ENCODE measurements at places on chromosomes 16 and 17.

GRCh38 chr16:21163576-21163975, 5.1 kb downstream of the LDAF1 start:
- no peak for DNase-seq

GRCh38 chr16:73730481-73731090, 566.0 kb upstream of the PSMD7 start:
- DNase-seq: no peak

DNA sequence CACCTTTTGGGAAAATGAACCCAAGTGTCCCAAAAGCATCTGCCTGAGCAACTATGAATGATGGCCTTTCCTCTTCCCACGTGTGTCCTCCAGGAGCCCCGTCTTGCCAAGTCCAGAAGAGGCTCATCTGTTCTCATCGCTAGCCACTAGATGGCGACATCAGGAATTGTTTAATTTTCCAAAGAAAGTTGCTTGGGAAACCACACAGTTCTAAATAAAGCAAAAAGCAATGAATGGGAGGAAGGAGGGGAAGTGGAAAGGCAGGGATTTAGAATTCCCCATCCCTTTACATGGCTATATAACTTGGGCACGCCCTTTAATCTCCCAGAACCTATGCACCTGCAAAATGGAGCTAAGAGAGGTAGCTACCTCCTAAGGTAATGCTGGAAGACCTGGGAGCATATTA, 9.0 kb upstream of the CDH5 start:
- peak; percentile 34 for DNase-seq

DNA sequence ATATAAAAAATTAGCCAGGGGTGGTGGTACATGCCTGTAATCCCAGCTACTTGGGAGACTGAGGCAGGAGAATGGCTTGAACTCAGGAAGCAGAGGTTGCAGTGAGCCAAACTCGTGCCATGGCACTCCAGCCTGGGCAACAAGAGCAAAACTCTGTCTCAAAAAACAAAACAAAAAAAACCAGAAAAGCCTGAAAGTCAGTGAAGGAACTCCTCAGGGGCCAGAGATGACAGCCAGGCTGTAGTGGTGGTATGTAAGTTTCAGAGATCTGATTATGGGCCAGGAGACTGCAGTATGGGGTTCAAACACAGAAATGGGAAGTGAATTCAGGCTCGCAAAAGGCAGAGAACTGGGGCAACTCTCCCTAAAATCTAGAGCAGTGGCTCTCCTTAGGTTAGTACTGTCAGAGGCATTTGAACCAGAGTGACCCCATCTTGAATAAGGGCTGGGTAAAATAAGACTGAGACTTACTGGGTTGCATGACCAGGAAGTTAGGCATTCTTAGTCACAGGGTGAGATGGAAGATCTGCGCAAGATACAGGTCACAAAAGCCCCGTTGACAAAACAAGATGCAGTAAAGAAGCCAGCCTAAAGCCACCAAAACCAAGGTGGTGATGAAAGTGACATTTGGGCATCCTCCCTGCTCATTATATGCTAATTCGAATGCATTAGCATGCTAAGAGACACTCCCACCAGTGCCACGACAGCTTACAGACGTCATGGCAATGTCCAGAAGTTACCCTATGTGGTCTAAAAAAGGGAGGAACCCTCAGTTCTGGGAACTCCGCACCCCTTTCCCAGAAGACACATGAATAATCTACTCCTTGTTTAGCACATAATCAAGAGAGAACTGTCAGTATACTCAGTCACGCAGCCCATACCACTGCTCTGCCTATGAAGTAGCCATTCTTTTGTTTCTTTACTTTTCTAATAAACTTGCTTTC, 120.2 kb upstream of the XYLT1 start:
- no peak for DNase-seq

DNA sequence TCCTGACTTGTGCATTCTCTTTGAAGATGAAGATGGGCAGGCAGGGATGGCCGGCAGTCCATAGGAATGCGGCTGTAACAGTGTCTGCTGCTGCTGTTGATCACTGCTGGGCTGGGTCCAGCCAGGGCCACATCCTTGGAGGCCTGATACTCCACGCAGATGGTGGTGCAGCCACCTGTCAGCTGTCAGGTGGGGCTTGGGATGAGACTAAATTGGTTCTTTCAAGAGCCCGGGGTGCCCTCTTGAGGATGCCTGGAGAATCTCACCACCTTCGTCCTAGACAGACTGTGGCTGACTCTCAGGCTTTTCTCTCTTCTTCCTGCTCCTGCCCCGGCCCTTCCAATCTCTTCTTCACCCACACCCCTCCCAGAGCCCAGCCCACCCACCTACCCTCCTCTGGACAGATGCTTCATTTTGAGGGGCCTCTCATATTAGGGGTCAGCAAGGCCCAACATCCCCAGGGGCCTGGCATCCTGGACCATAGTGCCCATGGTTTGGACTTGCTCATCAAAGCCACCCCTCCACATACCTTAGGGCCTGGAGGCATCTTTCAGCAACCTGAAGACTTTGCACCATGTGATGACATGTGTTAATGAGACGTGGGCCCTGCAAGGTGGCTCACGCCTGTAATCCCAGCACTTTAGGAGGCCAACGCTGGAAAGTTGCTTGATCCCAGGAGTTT, 19.1 kb downstream of the OSBPL7 start:
- DNase-seq: peak; percentile 13

GRCh38 chr17:44548376-44549230, 8.7 kb upstream of the FZD2 start:
- DNase-seq: no peak

DNA sequence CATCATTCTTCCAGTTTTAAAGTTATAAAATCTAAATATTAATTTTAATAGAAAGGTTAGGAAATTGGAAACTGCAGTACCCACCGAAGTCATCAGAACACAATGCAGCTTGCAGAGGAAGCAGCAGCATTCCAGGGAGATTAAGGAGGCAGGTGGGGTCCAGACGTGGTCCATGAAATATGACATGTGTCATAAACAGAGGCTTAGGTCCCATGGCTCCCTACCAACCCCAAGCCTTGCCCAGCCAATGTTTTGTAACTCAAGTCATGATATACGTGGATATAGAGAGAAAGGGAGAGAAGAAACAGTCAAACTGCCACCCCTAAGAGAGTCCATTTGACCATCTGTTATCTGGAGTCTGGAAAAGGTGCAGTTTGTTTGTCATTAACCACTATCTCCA, 670.0 kb downstream of the TOX3 start:
- no peak for DNase-seq

GRCh38 chr16:70438969-70439862, at the start of gene ST3GAL2:
Gene ST3GAL2, minus strand, starts transcription at chr16:70439100. Its CDS starts 40,570 bp downstream, at chr16:70398530.
- peak; percentile 97 for DNase-seq

DNA sequence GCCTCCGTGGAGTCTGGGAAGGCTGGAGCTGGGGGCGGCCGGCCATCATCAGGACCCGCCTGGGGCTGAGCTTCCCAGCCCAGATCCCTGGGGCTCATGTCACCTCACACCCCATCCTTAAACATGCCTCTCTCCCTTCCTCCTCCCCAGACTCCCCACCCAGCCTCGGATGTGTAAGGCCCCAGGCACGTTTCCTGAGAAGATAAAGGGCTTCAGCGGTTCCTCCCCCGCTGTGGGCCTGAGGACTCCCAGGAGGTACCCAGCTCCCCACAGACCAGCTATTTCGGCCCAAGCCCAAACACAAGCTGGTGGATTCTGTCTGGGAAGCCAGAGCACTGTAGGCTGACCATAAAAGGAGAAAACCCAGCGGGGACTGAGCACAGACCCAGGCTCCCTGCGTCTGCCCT, 49.2 kb downstream of the MYH11 start:
- DNase-seq: no peak

DNA sequence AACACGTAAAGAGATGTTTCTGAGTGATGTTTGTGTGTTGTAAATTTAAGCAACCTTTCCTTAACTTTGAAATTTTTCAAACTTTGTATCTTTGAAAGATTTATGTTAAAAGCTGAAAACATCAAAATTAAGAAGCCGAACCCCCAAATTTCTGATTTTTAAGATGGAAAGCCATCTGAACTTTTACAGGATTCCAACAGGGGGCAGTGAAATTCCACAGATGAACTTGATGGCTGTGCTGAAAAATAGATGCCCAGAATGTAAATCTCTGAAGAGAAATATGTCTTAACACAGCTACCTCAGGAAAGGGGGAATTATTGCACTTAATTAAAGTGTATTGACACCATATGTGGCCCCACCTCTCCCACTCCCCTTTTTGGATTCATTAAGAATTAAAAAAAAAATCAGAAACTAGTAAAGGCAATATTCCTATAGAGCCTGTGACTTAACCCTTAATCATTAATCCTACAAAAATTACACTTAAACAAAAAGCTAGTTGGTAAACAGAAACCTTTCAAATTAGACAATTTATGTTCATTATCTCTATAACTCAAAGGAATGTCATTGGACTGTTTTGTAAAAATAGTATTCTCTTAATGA, 597.9 kb downstream of the KCNJ2 start:
- peak; percentile 20 for DNase-seq

DNA sequence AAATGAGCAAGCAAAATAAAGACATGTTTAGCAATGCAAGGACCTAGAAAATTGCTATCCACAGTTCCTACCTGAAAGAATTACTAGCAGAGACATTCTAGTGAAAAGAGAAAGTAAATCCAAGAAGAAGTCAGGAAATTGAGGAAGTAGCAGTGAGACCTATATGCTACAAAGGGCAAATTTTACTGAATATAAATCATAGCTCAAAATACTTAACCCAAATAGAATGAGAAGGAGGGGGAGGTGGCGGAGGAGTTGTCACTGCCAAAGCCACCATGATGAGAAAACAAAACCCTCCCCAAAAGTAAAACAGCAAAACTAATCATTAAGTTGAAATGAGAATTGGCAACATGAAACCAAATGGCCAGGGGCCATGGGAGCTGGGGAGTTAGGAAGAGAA, 39.3 kb downstream of the PITPNM3 start:
- DNase-seq: no peak

DNA sequence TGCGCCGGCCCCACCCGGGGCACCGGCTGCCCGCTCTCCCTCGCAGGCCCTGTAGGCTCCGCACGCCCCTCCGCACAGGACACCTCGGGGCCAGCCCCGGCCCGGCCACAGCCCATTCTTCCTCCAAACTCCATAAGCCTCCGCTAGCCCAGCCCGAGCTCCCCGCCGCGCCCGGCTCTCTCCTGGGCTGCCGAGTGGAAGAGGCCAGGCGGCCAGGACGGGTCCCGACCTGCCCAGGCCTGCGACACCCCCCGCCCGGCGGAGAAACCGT, 397 bp downstream of the NCOR1 start:
- no peak for DNase-seq

- DNase-seq: no peak
These were observed 22.2 kb downstream of the SOCS1 start for GRCh38 chr16:11233727-11234376.

GRCh38 chr16:46775214-46775613, 27.1 kb upstream of the MYLK3 start:
- DNase-seq: no peak

DNA sequence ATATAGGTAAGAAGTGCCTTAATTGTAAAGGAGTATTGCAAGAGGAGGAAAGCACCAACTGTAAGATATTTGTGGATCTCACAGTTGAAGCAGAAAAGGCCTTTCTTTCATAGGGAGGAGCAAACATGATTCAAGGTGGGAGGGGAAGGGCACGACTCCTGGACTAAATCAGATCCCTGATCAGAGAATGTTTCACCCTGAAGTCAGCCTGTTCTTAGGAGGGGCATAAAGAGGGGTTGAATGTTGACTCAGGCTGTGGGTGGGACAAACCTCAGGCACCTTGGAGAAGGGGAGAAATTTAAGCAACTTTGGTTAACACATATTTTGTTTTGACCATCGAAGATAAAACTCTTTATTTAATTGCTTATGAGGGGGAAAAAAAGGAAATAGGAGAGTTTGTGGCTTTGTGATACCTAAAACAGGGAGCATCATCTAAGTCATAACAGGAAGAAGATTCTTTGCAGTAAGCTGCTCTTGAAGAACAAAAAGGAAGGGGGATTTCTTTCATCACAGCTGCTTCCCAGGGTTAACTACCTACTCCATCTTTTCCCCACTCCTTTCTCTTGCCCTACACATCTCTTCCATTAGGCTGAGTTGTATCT, 158.6 kb upstream of the ZNF267 start:
- DNase-seq: no peak

DNA sequence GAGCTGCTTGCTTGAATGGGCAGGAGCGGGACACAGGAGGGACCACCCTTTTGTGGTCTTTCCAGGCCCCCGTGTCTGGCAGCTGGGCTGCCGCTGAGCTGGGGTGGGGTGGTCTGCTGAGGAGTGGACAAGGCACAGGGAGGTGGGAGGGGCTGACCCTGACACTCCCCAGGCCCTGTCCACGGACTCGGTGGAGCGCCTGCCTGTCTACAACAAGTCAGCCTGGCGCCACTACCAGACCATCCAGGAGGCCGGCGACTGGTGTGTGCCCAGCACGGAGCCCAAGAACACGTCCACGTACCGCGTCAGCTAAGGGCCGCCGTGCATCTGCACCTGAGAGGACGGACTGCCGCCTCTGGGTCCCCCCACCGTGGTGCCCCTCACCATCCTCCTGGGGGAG, 14.6 kb downstream of the PDK2 start:
- no peak for DNase-seq

GRCh38 chr17:8701754-8702153, 42.9 kb downstream of the CCDC42 start:
- no peak for DNase-seq

- no peak for DNase-seq
These were observed 828.3 kb upstream of the EEF2KMT start for GRCh38 chr16:5925850-5926249.

- no peak for DNase-seq
These were observed 203.1 kb downstream of the MSI2 start for GRCh38 chr17:57459286-57459915.

DNA sequence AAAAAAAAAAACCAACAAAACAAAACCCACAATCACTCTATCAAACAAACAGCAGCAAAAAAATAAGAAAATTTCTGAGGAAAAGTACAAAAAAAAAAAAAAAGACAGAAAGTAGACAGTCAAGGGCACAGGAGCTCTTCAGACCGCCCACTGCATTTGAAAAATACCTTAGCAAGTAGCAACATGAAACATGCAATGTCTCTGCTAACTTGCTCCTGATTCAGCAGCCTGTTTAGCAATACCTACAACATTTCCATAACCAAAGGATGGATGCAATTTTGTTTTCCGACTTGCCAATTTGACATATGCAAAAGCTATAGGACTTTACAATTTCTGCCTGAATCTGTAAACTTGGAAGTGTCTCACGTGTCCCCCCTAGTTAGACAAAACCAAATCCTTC, 57.4 kb downstream of the SYNRG start:
- DNase-seq: peak; percentile 7

GRCh38 chr17:44556166-44556831, 985 bp upstream of the FZD2 start:
- DNase-seq: no peak

DNA sequence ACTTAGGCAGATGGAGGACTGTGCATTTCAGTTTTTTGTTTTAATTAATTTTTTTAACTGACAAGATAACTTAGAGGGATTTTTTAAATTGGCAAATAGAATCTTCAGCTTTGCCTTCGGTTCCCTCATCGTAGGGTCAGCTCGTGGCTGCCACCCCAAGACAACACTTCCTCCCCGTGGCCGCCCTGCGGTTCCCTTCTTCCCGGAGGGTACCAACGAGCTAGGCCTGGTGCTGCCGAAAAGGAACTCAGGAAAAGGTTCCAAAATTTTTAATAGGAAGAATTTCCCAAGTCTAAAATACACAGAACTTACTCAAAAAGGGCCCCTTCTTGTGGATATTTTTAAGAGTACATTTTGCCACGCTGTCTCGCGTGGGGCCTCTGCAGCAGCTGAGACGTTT, 210.4 kb upstream of the CHMP6 start:
- no peak for DNase-seq

GRCh38 chr17:49457564-49458535, 37.2 kb upstream of the NGFR start:
- DNase-seq: no peak

- no peak for DNase-seq
These were observed 4.7 kb downstream of the ITGAE start for GRCh38 chr17:3796110-3796821.

- DNase-seq: no peak
These were observed 79.9 kb downstream of the LITAF start for GRCh38 chr16:11506741-11507305.

All from putamen (tissue), 1 donor.